T47D (cell line): ENCODE measurements at places on chromosomes 1 and 21.

DNA sequence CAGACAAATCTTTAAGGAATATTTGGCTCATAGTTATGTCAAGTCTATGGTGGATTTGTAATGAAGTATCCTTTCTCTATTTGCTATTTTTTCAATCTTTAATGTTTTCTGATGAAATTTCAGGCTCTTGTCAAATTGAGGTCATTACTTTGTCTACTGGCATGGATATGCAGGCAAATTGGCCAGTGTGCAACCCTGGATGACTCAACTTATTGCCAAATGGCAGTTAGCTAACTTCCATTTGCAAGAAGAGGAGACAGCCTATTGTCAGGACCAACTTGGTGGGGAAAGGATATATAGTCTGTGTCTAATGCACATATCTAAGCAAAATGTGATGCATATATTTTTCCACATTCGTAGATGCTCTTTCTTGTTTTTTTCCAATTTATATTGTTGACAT, 530.5 kb downstream of the PTBP2 start:
- no peak for DNase-seq

DNA sequence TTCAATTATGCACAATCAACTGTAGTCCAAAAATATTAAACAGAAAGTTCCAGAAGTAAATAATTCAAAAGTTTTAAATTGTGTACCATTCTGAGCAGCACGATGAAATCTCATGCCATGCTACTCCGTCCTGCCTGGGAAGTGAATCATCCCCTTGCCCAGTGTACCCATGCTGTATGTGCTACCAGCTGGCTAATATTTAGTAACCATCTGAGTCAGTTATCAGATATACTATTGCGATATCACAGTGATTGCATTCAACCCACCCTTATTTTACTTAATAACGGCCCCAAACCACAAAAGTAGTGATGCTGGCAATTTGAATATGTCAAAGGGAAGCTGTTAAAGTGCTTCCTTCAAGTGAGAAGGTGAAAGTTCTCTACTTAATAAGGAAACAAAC, 56.2 kb downstream of the EVI5 start:
- no peak for DNase-seq

GRCh38 chr1:168834225-168834872, 105.3 kb upstream of the DPT start:
- no peak for DNase-seq

DNA sequence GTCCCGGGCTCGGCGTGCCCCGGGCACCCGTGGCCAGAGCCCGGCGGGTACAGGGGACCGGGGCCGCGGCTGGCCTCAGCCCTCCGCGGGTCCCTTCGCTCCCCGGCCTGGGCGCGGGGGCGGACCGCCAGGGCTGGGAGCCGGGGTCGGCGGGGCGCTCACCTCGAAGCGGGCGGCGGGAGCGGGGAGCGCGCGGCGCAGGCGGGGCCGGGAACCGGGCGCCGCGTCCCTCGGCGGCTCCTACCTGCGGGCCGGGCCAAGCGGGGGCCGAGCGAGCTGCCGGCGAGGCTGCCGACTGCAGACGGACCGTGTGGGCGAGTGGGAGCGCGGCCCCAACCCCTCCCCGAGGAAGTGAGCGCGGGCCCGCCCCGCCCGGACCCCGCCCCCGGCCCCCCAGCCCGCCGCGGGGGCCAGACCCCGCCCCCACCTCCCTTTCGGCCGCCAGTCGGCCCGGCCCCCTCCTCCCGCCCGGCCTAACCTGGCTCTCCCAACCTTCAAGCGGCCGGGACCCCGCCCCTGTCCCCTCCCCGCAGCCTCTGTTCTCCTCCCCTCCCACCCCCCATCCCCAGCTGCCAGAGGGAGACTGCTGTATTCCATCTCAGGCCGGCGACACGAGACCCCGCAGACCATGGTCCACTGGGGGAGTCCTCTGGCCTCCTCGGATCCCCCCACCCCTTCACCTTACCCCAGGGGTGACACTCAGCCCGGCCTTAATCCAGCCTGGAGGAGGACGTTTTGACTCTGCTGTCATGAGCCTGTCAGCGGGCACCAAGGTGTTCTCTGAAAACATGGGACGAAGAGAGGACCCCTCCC, at the start of gene FHL3:
FHL3 (minus strand) TSS at position 320 of the 813 bp plus-strand sequence. CDS start 6,102 bp downstream, outside the sequence.
- peak; percentile 42 for DNase-seq

DNA sequence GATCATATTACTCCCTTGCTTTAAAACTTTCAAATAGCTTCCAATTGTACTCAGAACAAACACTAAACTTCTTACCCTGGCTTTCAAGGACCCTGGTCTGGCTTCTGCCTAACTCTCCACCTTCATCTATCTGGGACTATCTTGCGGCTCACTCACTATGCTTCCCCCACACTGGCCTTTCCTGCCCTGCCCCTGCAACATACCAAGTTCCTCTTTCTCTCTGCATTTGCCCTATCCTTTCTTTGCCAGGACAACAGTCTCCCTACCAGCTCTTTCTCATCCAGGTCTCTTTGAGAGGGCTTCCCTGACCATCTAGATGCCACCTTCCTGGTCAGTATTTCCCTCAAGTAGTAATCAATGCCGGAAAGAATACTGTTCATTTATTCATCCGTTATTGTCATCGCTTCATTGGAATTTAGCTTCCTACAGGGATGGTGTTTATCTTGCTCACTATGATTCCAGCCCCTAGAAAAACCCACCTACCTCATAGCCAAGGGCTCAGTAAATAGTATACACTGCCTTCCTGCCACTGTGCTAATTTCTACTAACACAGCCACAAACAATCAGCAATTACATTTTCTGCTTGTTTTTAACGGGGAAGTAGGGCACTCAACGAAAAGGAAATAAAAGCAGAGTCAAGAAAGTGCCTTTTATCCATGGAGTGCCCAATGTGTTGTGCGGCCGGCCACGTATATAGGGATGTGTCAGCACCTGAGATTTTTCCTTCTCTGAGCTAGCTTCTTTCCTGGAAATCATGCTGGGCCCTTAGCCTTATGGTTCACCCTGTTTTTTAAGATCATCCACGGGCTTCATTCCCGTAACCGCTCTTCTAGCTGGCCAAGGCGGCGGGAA, 521 bp upstream of the CDC7 start:
- no peak for DNase-seq

DNA sequence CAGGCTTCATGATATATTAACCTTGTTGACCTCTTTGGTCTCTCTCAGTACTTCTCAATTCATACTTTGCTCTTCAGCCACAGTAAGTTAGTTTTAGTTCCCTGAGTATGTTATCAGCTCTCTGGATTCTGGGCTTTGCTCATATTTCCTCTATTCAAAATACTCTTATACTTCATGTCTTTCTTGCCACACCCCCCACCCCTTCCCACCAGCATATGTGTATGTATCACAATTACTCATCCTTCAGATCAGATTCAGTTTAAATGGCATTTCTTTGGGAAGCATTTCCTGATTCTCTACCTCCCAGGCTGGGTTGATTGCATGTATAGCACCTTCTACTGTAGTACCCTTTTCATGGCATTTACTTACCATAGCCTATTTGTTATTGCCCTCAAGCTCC, 28.3 kb downstream of the SLC30A7 start:
- no peak for DNase-seq

GRCh38 chr1:169043823-169044222, 62.7 kb upstream of the ATP1B1 start:
- no peak for DNase-seq

GRCh38 chr1:104830534-104830933, 1080.8 kb downstream of the AMY1C start:
- no peak for DNase-seq

- DNase-seq = no peak
Measured at GRCh38 chr1:116373431-116374352, 648 bp downstream of the ATP1A1 start.

- no peak for DNase-seq
Measured at GRCh38 chr21:42411891-42412635, 8.4 kb downstream of the UBASH3A start.

- DNase-seq = no peak
Measured at GRCh38 chr1:115710859-115711624, 57.5 kb downstream of the CASQ2 start.
